Endothelial cell (in vitro differentiated cells): ENCODE measurements at places on chromosomes 4 and X. TPM values are rescaled to one million over a fixed set of nuclear protein-coding genes. Genes with fewer than 3 reads are reported as not detected.
A peak's percentile ranks its signal among the peaks of the same experiment; 100 is the strongest.

Gene HELT
- not detected for total RNA-seq

- peaks cover 3% of the 10 kb centered on the region for H3K4me1 ChIP-seq
- H3K27me3 ChIP-seq: peaks cover 3% of the 10 kb centered on the region
Measured at GRCh38 chrX:115960440-115961084, 210.0 kb upstream of the AGTR2 start.

Gene TEX13D
- not detected for total RNA-seq

DNA sequence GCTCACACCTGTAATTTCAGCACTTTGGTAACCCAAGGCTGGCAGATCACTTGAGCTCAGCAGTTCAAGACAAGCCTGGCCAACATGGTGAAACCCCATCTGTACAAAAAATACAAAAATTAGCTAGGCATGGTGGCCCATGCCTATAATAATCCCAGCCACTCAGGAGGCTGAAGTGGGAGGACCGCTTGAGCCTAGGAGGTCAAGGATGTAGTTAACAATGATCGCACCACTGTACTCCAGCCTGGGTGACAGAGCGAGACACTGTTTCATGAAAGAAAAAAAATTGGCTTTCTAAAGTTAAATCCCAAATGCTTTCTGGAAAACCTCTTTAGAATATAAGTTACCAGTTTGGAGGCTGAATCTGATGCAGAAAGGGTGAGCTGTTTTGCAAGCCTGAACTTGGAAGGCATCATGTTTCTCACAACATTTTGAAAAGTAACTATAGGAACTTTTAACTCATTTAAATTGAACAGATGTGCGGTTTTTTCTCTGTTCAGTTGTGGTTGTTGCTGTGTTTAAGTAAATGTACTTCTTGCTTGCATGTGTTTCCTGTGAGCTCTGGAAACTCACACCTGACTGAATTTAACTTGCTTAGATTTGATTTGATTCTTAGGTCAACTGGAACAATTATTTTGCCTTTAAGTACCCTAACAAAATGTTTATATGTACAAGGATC, 39.8 kb upstream of the TMEM131L start:
- no peak overlapping the region for H3K27ac ChIP-seq
- H3K36me3 ChIP-seq: no peaks in the 10 kb centered on the region
- no peak overlapping the region for H3K4me3 ChIP-seq
- H3K27me3 ChIP-seq: no peaks in the 10 kb centered on the region
- H3K4me1 ChIP-seq: no peaks in the 10 kb centered on the region

- peak overlapping the region; percentile 59 for H3K4me3 ChIP-seq
- no peaks in the 10 kb centered on the region for H3K36me3 ChIP-seq
- peak overlapping the region; percentile 85 for H3K27ac ChIP-seq
- H3K4me1 ChIP-seq: peaks cover 46% of the 10 kb centered on the region
- H3K27me3 ChIP-seq: no peaks in the 10 kb centered on the region
Measured at GRCh38 chr4:140237616-140238350, 83.8 kb upstream of the MAML3 start.

DNA sequence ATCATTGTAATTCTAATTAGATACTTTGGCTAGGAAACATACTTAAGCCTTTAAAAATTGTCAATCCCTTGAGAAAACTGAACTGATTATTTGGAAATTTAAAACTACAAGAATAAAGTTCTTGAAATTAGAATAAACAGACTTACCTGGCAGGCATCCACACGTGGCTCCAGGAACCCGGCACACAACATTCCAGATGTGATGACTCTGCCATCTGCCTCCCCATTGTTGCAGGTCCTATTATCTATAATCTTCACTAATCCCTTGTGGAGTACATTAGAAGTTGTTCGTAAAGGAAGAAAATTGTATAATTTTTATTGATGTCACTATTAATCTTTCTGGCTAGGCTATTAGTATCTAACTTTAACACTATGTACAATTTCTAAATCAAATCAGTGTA, 16.2 kb upstream of the GNRHR start:
- H3K36me3 ChIP-seq: no peaks in the 10 kb centered on the region
- no peak overlapping the region for H3K4me3 ChIP-seq
- H3K27me3 ChIP-seq: no peaks in the 10 kb centered on the region
- H3K27ac ChIP-seq: no peak overlapping the region

Gene IL2
- total RNA-seq: not detected

Gene C4orf54
- not detected for total RNA-seq

DNA sequence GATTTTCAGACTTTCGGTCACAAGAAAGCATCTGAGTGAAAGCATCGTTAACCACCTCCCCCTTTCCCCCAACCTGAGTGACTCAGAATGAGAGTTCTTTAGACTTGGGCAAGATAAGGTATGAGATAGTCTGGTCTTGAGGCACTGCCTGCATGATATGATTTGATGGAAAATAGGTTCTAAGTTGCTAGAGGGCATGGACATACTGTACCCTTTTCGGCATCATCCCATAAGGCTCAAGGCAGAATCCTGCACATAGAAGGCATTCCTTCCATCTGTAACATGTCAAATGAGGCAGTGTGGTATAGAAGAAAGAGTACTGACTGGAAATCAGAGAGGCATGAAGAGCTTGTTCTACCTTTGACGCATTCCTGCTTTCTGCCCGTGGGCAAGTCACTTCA, 16.8 kb upstream of the AMOT start:
- no peak overlapping the region for H3K4me3 ChIP-seq
- H3K4me1 ChIP-seq: peaks cover 8% of the 10 kb centered on the region
- H3K36me3 ChIP-seq: no peaks in the 10 kb centered on the region
- H3K27ac ChIP-seq: no peak overlapping the region
- H3K27me3 ChIP-seq: no peaks in the 10 kb centered on the region

Gene SERTM2
- total RNA-seq: 0.92 TPM

GRCh38 chr4:45897946-45898585, 225.8 kb downstream of the GABRG1 start:
- H3K4me3 ChIP-seq: no peak overlapping the region
- no peak for DNase-seq
- H3K27ac ChIP-seq: no peak overlapping the region
- no peaks in the 10 kb centered on the region for H3K36me3 ChIP-seq
- H3K4me1 ChIP-seq: no peaks in the 10 kb centered on the region

DNA sequence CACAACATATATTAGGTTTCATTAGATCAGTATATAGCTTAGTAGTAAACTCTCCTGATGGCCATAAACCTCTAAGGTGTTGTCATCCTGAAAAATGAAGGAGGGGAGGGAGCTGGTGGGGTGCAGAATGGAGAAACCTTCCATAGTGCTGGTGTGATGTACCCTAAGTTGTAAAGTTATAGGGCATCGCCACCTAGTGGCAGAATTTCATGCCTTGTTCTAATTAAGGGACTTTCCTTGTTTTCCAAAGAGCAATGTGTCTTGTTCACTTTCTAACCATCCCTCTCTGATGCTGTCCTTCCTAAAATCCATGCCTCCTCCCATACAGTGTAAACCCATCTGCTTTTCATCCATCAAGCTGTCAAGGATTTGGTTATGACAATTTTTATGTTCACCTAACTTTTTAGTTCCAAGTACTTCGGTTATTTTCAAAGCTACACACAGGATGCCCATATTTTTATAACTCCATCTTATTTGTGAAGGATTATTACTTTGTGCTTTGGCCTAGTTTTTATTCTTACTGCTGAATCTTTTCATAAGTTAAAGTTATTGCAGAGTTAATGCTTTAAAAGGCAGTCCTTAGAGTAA, 4.5 kb downstream of the NBDY start:
- H3K4me1 ChIP-seq: no peaks in the 10 kb centered on the region
- no peak overlapping the region for H3K4me3 ChIP-seq
- H3K36me3 ChIP-seq: peaks cover 11% of the 10 kb centered on the region
- peak; percentile 47 for DNase-seq
